NCI-H446 (cell line): ENCODE measurements at places on chromosomes 3 and 15.

DNA sequence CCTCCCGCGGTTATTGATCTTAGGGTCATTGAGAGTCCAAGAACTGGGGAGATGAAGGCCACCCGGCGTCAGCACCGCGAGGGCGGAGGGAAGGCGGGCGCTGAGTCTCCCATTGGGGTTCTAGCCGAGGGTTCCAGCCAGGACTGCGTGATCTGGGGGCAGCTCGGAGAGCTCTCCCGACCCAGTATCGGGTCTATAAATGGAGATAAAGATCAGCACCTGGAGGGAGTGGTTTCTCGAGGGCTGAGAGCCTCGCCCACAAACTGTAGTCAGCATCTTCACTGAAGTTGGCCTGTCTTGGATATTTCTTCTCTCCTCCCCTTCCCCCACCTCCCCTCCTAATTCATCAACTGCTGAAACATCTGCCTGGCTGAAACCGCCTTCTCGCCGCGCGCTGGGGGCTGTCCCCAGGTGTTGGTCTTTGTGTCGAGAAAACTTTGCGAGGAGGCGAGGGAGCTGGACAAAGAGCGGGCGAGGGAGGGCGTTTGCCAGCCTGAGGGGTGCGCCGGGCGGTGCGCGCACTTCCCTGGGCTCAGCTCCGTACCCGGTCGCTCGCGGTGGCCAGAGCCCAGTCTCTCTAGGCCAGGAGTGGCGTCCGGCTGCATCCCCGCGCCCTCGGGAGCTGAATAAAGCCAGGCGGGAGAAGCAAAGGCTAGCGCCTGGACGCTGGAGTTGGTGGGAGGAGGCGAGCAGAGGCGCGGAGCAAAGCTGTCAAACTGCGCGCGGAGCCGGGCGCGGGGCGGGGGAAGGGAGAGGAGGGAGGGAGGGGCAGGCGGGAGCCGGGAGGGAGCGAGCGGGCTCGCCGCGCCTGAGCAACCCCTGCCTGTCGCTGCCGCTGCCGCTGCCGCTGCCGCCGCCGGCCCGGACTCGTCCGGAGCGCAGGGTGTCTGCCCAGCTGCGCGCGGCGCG is at the start of gene ST8SIA2:
TSS of gene ST8SIA2 (plus strand) at position 811 of the 909 bp plus-strand sequence. CDS start 184 bp downstream, outside the sequence.
- DNase-seq, result peak; percentile 47

DNA sequence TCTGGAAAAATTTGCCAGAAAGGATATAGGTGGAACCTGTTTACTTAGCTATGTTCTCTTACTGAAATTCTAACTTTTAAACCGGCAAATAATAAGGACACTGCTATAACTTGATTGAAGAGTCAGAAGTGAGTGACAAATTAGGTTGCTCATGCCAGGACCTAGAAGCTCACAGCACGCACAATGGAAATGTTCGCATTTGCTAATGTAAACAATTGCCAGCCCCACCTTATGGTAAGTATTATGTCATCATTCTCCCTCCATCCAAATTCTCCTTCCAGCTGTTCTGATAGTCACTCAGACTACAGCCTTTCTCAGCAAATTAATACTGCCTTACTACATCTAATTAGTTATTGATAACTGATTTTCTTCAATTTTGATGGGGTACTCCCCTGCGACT is 4.8 kb upstream of the STXBP5L start:
- DNase-seq, result peak; percentile 59

DNA sequence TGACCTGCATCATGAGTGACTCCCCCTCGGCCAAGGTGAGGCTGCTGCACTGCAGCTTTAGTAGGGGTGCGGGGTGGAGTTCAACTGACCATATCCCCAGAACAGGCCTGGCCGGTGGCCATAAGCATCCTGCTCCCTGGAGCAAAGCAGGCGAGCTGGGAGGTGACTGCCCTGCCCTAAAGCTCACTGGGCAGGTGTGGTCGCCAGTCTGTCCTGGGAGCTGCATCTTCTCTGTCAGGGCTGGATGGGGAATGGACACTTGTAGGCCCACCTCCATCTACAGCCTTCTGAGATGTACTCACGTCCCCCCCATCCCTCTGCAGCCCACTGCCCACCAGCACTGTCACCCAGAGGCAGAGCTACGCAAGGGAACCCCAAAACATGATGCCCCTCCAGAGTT is 14.5 kb downstream of the NBEAL2 start:
- no peak for DNase-seq

DNA sequence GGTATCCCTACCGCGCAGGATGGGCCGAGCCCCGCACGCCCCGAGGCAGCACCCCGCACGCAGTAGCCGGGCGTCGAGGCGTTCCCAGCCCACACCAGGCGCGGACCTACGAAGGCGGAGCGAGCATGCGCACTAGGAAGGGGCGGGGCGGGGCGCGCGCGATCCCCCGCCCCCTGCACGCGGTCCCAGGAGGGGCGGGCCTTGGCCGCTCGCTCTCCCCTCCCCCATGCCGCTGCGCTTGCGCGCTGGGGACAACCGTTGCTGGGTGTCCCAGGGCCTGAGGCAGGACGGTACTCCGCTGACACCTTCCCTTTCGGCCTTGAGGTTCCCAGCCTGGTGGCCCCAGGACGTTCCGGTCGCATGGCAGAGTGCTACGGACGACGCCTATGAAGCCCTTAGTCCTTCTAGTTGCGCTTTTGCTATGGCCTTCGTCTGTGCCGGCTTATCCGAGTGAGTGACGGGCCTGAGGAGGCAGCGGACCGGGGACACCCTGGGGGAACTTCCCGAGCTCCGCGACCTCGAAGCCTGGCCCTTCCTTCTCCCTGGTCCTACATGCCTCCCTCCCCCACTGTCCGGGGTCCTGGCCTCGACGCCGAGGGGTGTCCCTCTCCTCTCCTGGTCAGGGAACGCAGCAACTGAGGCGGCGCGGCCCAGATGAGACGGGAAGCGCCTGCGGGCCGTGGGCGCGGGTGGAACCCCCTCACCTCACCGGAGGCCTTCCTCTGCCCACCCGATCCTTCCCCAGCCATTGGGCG is at the start of gene SPESP1:
TSS of gene SPESP1 (plus strand) at position 258 of the 755 bp plus-strand sequence. CDS start at position 387, 129 bp downstream.
- no peak for DNase-seq

DNA sequence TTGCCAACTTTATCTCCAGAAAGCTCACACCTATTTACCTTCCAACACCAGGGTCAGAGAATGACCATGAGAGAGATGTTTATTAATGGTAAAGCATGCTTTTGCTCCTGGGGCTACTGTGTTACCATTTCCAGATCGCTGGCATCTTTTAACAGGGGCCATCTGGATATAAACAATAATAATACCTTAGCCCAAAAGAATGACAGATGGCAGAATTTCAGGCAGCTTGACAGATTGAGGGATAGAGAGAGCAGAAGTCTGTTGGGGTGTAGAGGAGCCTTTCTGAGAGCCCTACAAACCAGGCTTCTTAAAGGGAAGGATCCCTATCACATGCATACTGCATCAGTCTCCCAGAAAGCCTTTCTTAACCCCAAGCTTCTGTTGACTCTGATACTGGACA is 17.7 kb downstream of the RBP1 start:
- no peak for DNase-seq

DNA sequence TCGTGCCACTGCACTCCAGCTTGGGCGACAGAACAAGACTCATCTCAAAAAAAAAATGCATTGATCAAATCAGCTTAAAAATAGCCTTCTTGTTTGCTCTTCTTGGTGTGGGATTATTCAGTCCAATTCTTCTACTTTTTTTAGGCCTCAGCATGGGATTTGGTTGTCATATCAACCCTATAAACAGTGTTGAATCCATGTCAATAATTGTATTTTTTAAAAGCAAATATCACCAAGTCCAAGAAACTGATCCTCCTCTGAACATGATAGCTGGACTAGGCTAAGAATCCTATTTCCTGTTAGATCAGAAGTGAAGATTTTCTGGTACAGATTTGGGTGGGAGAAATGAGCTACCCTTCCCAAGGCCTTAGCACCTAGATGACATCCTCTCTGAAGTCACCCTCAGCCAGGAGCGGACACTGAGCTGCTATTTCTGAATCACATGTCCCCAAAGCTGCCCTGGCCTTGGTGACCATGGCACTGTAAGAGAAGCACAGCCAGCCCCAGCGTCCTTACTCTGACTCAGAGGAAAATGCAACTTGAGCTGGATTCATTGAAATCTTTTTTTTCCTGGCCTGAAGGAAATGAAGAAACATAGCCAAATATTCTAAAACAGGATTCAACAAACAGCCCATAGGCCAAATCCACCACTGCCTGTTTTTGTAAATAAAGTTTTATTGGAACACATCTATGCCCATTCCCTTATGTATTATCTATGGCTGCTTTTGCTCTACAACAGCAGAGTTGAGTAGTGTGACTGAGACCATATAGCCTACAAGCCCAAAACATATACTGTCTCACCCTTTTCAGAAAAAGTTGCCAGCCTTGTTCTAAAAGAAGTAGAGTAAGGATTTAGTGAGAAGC is 215.9 kb upstream of the CTDSPL start:
- DNase-seq, result no peak
